ENCODE measurements at places on chromosomes 4 and X.

DNA sequence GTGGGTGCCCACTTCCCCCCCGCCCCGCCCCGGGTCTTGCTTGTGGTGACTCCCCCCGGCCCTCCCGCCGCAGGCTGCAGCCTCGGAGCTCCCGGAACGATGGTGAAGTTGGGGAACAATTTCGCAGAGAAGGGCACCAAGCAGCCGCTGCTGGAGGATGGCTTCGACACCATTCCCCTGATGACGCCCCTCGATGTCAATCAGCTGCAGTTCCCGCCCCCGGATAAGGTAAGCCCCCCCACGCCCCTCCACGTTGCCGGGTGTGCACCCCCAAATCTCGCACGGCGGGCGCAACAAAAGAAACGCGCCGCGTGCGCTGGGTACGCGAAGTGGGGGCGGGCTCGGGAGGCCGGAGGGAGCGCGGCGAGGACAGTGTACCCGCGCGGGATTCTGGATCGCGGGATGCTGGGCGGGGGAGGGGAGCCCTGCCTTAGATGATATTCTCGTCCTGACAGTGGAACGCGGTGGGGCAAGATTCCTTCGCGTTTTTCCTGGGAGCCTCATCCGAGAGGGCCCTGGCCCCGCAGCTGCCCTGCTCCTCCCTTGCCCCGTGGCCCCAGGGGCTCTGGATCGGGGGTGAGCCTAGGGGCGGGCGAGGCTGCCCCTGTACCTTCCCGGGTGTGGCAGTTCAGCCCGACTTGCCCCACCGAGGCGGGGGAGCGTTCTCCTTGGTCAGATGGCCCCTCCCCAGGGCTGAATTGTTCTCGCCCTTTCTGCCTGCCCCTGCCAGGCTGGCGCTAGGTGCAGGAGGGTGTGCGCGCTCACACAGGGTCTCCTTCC lies 819 bp downstream of the NSG1 start:
- no peak for DNase-seq

DNA sequence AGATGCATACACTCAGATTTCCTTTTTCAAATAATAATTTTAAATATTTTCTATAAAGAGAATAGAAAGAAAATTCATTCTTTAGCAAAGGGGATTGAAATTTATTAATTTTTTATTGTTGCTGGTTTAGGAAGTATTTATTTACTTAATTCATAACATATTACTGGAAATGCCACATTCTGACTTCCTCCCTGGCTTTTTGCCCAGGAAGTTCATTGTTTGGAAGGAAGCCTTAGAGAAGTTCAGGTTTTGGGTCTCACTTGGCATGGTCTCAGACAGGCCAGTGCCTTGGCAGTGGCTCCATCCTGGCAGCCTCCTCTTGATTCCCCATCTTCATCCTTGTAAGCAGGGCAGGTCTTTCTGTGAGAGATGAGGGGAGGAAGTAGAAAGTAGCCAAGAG lies 50.5 kb downstream of the IL15 start:
- no peak for DNase-seq

GRCh38 chr4:25756503-25756902 lies 100.9 kb downstream of the SLC34A2 start:
- DNase-seq = no peak

DNA sequence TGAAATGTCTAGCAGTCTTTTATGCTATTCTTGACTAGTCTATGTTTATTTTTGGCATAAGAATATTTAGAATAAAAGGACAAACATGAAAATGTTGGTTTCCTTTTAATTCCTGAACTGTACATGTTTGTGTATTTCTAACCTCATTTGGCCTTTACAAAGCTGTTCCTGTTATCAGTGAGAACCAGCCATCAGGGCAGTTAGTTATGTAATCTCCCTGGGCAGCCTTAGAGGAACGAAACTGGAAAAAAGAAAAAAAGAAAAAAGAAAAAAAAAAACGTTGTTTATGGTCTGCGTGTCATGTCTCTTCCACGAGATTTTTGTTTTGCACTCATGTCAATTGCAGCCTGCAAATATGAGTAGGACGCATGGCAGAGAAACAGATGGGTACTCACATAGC lies 193.7 kb downstream of the MAGEB5 start:
- no peak for DNase-seq

GRCh38 chr4:3318561-3319021 lies 25.8 kb downstream of the RGS12 start:
- DNase-seq = no peak

DNA sequence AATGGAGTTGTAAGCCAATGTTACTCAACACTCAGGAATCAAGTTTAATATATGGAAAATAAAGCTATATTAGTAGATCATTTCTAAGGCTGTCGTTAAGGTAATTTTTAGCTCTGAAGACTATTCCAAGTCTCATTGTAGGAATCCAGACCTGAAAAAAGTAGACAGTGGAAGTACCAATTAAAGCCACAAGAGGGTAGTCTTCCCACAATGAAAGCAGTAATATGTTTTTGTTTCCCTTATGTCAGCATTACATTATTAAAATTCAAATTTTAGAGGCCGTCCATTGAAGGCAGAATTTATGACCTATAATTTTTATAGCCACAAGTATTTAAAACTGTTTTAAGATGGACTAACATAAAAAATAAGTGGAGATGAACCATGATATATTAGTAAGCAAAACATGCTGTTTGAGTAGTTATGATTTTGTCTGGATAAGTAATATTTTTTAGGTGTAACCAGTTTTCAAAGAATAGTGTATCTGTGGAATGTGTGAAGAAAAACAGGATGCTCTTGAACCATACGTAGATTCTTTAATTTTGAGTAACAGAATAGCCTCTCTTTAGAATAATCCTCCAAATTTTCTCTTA lies 372.6 kb upstream of the TECRL start:
- no peak for DNase-seq

DNA sequence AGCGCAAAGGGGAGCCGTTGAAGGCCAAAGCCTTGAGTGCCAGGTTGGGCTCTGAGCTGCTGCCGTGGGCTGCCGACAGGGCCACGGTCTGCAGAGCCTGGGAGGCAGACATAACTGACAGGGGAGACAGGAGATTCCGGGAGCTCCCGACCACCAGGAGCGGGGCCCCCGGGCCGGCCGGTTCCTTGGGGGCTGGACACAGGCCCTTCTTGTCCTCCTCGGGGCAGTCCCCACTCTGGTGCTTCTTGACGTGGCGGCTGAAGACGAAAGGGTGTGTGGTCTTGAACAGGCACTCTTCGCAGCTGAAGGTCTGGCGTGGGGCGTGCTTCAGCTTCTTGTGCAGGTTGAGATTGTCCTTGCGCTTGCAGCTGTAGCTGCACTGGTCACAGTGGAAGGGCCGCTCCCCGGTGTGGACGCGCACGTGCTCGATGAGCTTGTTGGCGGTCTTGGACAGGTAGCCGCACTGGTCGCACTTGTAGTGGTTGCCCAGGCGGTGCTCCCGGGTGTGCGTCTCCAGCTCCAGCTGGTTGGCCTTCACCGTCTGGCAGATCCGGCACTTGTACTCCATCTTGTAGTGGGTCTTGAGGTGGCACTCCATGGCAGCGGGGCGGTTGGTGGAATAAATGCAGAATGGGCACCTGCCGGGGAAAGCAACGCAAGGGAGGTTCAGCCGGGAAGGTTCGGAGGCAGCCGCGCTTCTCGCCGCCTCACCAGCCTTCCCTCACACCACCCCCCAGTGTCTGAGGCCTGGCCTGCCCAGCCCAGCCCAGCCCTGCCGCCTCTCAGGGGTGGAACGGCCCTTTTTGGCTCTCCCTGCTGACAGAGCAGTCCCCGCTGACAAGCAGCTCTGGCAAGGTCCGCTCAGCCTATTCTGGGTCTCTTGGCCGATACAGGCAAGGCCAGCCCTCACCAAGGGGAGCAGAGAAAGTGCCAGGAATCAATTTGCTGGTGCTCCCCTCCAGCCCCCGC lies 81.3 kb downstream of the C4orf51 start:
- DNase-seq = no peak

DNA sequence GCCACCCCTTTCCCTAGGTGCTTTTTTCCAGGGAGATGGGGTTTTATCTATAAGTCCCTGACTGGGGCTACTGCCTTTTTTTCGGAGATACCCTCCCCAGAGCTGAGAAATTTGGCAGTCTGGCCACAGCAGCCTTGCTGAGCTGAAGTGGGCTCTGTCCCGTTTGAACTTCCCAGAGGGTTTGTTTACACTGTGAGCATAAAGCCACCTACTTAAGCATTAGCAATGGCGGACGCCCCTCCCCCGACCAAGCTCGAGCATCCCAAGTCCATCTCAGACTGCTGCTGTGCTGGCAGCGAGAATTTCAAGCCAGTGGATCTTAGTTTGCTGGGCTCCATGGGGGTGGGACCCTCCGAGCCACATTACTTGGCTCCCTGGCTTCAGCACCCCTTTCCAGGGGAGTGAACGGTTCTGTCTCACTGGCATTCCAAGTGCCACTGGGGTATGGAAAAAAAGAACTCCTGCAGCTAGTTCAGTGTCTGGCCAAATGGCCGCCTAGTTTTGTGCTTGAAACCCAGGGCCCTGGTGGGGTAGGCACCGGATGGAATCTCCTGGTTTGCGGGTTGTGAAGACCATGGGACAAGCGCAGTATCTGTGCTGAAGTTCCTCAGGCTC lies 456.4 kb upstream of the HTR2C start:
- DNase-seq = no peak

DNA sequence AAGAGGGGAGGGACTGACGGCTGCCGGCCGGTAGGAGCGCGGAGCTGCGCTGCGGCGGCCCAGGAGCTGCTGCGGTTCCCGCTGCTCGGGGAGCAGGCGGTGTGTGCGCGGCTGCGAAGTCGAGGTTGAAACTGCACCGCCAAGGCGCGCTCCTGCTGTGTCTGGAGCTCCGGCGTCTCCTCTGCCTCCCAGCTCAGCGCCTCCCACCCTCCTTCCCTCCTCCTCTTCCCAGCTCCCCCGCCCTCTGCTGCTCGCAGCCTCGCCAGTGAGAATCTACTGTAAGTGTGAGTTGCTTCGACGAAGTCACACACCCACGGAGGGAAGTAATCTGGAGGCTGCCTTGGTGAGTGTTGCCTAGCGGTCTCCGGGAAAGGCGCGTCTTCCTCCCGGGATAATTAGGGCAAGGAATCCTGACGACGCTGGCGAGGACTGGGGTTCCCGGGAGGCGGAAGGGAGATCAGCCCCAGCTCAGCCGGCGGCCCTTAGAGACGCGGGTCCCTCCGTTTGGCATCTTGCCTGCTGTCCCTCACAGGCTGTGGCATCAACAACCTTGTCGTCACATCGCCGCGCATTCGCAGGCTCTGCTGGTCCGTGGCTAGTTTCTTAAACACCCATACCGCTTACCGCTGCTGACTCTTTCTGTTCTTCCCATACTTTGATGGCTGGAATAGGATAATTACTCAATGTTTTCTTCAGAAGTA lies at the start of gene EPHA5:
Gene EPHA5, minus strand, starts transcription at position 159 of the 701 bp plus-strand sequence. CDS start 747 bp downstream, outside the sequence.
- DNase-seq = no peak

GRCh38 chrX:106278951-106279350 lies 110.8 kb downstream of the PWWP3B start:
- no peak for DNase-seq

GRCh38 chrX:154729439-154729838 lies 21.4 kb downstream of the GAB3 start:
- DNase-seq = no peak

DNA sequence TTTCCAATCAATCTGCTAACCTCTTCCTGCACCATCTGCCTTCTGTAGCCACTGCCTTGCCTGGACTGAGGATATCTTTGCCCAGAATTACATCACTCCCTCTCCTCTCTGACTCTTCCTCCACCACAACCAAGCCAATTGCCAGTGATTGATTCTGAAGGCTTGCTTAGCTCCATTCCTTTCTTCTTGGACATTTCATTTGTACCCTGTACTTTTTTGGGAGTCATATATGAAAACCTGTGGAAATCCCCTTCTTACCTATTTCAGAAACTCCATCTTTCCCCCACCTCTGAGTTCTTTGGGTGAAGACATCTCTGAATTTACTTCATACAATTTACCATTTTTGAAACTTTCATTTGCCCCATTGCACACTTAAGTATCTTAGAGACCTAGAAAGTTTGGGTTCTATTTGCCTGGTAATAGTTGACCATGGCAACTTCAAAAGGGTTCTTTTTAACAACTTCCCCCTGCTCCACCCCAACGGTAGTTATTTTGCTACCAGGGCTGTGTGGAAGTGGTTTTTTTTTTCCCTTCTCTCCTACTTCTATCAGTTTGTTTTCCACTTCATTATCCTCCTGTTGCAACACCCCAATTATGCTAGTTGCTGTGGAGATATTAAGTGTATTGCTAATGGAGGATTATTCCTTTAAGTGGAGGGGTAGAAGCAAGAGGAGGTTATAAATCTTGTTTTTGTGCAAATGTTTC lies 14.3 kb downstream of the SGMS2 start:
- no peak for DNase-seq

- DNase-seq = no peak
These were observed 146.6 kb downstream of the PPA2 start for GRCh38 chr4:105327222-105327621.

- DNase-seq = no peak
These were observed 1.4 kb downstream of the SPATA4 start for GRCh38 chr4:176193938-176194337.

GRCh38 chr4:118032691-118033090 lies 1.6 kb upstream of the NDST3 start:
- no peak for DNase-seq

Data from CD4-positive, alpha-beta T cell (primary cell).